Activated CD8-positive, alpha-beta T cell treated with anti-CD3 and anti-CD28 coated beads for 36 hours (primary cell): ENCODE measurements at places on chromosomes 1 and 21.

- no peaks in the 10 kb centered on the region for H3K36me3 ChIP-seq
- H3K4me3 ChIP-seq = no peak overlapping the region
- no peak for DNase-seq
- peaks cover 9% of the 10 kb centered on the region for H3K4me1 ChIP-seq
- no peak overlapping the region for H3K27ac ChIP-seq
These were observed 34.9 kb upstream of the SCYL3 start for GRCh38 chr1:169928438-169929209.

- H3K27ac ChIP-seq = no peak overlapping the region
- no peak for DNase-seq
- peaks cover 3% of the 10 kb centered on the region for H3K36me3 ChIP-seq
- H3K27me3 ChIP-seq = no peaks in the 10 kb centered on the region
These were observed 90.7 kb downstream of the XCL2 start for GRCh38 chr1:168453056-168453455.

GRCh38 chr1:56525489-56526041 lies 53.8 kb downstream of the PLPP3 start:
- no peaks in the 10 kb centered on the region for H3K27me3 ChIP-seq
- peaks cover 6% of the 10 kb centered on the region for H3K4me1 ChIP-seq
- H3K36me3 ChIP-seq = no peaks in the 10 kb centered on the region
- H3K27ac ChIP-seq = no peak overlapping the region
- H3K4me3 ChIP-seq = no peak overlapping the region
- peak; percentile 33 for DNase-seq

- peaks cover 2% of the 10 kb centered on the region for H3K36me3 ChIP-seq
- no peak overlapping the region for H3K27ac ChIP-seq
- H3K4me1 ChIP-seq = no peaks in the 10 kb centered on the region
- H3K27me3 ChIP-seq = peaks cover 2% of the 10 kb centered on the region
These were observed 144.0 kb downstream of the CNIH3 start for GRCh38 chr1:224760163-224760562.

GRCh38 chr1:191575180-191575579 lies 583.1 kb upstream of the RGS18 start:
- H3K36me3 ChIP-seq = no peaks in the 10 kb centered on the region
- DNase-seq = no peak
- no peaks in the 10 kb centered on the region for H3K27me3 ChIP-seq
- H3K4me1 ChIP-seq = no peaks in the 10 kb centered on the region

DNA sequence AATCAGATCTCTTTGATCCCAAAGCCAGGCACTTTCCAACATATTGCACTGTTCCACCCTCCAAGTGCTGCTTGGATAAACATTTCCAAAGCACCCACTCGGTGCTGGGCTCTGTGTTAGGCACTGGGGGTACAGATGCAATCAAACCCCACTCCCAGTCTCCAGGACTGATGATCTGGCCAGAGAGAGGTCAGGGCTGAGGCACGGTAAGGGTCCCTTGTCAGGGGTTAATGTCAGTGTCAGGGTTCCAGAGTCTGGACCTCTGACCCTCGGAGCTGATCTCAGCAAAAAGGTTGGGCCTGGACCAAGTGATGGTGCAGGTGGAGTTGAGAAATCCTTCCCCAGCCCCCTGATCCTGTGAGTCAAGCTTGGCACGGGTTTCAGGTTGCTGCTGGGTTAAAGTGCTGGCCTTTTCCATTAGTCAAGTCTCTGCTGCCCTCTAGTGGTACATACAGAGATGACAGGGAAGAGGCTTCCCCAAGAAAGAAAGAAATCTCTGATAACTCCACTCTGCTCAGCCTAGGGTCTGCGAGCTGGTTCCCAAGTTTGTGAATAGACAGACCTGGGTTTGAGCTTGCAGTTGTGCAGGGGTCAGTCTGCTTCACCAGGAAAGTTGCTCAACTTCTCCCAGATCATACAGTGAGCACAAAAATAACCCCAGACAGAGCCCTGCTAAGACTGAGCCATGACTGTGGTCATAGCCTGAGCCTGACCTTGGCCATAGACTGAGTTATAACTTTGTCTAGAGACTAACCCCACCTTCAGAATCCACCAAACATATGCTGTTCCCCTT lies 74.6 kb downstream of the DMRTA2 start:
- peak; percentile 63 for DNase-seq
- H3K27me3 ChIP-seq = peaks cover 20% of the 10 kb centered on the region
- peaks cover 2% of the 10 kb centered on the region for H3K4me1 ChIP-seq
- H3K27ac ChIP-seq = no peak overlapping the region

GRCh38 chr21:44686843-44687561 lies 5.0 kb upstream of the KRTAP12-1 start:
- no peaks in the 10 kb centered on the region for H3K36me3 ChIP-seq
- no peak for DNase-seq
- H3K4me3 ChIP-seq = no peak overlapping the region
- no peaks in the 10 kb centered on the region for H3K27me3 ChIP-seq
- no peak overlapping the region for H3K27ac ChIP-seq

DNA sequence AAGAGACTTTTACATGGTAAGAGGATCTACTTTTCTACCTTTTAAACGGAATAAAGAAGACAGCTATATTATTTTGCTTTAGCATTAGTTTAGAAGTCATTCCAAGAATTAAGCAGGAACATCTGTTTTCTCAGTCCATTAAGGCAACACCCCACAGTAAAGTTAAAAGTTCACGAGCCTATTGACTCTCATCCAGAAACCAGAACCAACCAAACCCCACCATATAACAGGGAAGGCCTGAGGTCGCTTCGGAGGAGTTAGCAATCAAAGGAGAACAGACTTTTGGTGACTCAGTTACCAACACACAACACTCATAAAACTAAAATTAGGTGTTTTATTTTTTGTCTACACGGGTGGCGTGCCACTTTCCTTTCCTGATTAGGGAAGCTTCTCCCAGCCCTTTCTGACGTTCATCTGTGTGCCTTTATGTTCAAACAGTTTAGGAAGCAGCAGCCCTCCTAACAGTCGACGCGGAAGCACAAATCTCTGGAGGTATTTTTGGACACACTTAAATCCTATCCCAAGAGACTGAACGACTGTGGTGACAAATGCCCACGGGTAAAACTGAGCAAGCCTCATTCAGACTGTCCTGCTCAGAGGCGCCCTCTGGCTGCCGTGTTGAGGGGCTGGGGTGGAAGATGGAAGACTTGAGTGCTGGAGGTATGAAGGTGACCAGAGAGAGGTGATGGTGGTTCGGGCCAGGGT lies 8.6 kb upstream of the PLA2G2C start:
- H3K4me1 ChIP-seq = peaks cover 4% of the 10 kb centered on the region
- no peaks in the 10 kb centered on the region for H3K36me3 ChIP-seq
- no peak overlapping the region for H3K27ac ChIP-seq
- H3K27me3 ChIP-seq = peaks cover 38% of the 10 kb centered on the region
- peak; percentile 83 for DNase-seq
